ENCODE measurements at places on chromosomes 11 and 22.
A peak's percentile ranks its signal among the peaks of the same experiment; 100 is the strongest.

GRCh38 chr22:45124176-45124847, 39.4 kb upstream of the NUP50 start:
- no peak for DNase-seq

DNA sequence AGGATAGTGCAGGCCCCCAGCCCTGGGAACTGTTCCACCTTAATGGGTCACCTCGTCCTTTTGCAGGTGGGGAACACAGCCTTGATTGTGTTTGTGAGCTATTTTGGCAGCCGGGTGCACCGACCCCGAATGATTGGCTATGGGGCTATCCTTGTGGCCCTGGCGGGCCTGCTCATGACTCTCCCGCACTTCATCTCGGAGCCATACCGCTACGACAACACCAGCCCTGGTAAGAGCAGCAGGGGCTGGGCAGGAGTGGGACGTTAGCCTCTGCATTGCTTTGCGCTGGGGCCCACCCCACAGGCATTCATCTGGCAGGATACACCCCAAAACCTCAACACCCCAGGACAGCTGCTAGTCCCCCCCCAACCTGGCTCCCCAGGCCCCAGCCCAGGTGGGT, 14.8 kb downstream of the SLCO2B1 start:
- no peak for DNase-seq

DNA sequence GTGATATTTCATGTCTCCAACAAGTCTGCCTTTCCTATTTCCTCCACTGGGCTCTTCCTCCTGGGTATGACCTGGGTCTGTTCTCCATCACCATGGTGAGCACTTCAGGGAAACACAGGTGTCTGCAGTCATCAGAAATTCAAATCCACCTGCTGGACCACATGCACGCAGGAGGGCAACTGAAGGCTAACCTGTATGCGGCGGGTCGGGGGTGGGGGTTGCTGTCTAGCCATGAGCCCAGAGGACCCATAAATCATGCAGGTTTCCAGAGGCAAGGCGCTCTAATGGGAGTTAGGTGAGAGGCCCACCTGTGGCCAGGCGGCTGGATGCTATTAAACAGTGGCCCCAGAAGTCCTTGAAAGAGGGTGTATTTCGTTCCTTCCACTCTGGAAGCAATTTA, 11.1 kb upstream of the PAMR1 start:
- no peak for DNase-seq

GRCh38 chr11:72514331-72514730, 80.0 kb upstream of the CLPB start:
- no peak for DNase-seq

GRCh38 chr22:27912101-27912500, 7.0 kb downstream of the PITPNB start:
- no peak for DNase-seq

- DNase-seq: no peak
Observed at GRCh38 chr11:11569936-11570491, 51.8 kb downstream of the GALNT18 start.

DNA sequence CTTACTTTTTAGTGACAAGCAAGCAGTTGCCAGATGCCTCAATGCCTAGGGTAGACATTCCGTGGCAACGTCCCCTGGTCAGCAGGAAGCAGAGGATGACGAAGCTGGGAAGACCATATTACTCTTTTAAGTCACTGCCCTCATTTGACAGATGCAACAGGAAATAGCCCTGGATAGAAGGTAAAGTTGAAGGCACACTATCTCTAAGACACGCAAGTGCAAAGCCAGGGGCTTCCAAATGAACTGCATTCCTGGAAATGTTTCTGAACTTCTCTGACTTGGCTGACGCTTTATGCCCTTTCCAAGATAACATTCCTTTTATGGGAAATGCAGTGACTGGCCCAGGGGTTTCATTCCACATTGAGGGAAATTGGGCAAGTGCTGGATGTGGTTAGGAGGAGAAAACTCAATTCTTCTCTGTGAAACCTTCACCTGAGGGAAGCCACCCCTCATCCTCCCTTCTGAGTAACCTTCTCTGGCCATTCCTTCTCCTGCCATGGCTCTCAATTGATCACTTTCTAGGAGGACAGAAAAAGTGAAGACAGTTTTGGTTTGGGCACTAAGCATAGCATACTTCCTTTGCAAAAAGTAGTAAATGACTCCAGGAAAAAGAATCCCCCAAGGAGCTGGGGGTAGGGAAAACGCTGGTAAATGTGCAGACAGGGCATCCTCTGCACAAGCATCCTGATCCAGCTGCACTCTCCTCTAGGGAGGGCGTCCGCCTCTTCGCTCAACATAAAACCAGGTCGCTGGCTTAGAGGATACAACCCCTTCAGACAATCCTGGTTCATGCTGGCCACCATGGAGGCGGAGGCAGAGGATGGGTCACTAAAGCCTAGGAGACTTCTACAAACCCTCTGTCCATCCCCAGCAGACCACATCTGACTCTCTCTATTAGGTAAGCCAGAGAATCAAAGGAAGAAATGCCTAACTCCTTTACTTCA, 14.5 kb downstream of the PCSK7 start:
- DNase-seq: no peak

DNA sequence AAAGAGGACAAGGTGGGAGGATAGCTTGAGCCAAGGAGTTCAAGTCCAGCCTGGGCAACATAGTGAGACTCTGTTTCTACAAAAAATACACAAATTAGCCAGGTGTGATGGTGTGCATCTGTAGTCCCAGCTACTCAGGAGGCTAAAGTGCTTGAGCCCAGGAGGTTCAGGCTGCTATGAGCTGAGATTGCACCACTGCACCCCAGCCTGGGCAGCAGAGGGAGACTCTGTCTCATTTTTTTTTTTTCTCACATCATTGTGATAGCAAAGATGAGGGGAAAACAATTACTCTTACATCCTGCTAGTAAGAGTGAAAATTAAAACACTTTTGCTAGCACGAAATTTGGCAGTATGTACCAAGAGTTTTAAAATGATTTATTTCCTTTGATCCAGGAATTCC, 463.7 kb downstream of the TMEM135 start:
- no peak for DNase-seq

GRCh38 chr11:131025421-131026125, 109.3 kb upstream of the SNX19 start:
- DNase-seq: no peak

- DNase-seq: peak; percentile 90
Observed at GRCh38 chr11:65170058-65170534, at the start of gene SPDYC. Gene SPDYC (plus strand): TSS chr11:65170233. CDS start chr11:65171358, 1,125 bp downstream.

DNA sequence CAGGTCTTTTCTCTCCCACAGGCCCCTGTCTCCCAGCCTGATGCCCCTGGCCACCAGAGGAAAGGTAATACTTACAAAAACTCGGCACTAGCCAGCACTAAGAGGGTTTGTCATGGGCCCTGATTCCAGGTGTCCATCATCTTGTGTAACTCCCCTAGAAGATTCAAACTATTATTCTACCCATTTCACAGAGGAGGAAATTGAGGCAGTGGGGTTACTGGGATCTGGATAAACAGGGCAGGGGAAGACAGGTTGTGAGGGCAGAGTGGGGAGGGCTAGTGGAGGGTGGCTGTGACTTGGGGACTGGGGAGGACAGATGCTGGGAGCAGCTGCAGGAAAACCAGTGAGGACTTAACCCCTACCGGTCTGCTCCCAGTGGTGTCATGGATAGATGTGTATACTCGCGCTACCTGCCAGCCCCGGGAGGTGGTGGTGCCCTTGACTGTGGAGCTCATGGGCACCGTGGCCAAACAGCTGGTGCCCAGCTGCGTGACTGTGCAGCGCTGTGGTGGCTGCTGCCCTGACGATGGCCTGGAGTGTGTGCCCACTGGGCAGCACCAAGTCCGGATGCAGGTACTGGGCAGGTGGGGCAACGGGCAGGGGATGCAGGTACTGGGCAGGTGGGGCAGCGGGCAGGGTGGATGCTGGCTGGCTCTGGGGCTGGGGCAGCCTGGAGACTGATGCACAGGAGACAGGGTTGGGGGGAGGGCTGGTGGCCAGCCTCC, 1.2 kb downstream of the VEGFB start:
- DNase-seq: no peak

DNA sequence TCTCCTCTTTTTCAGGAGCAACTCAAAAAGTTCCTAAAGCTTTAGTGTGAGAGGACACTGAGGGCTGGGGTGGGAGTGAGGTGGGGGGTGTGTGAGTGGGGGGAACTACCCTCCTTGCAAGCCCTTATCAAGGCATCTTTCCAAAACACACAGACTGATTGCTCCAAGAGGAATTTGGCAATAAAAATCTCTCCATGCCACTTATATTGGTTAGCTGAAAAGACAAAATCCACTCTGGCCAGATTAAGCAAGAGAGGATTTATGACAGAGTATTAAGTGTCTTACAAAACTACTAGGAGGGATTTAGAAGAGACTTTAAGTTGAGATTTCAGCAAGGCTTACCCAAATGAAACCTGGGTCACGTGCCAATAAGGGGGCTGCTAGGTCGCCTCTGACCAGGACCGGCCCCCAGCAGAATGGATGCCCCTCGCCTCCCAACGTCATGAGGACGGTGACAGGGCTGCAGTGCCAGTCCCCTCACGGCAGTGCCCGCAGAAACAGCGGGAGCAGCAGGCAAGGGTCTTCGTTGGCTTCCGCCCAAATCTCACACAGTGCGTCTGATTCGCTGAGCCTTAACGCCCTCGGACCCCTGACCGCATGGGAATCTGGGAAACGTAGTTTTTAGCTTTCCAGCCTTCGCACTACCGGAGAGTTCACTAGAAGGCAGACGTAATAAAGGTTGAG, 22.1 kb upstream of the CTR9 start:
- no peak for DNase-seq

All from hematopoietic multipotent progenitor cell treated with erythropoietin and hydrocortisone succinate and interleukin-3 and kit ligand, for 15 days (in vitro differentiated cells).